ENCODE measurements at places on chromosomes 7 and 10. TPM values are rescaled to one million over a fixed set of nuclear protein-coding genes. Genes with fewer than 3 reads are reported as not detected.

DNA sequence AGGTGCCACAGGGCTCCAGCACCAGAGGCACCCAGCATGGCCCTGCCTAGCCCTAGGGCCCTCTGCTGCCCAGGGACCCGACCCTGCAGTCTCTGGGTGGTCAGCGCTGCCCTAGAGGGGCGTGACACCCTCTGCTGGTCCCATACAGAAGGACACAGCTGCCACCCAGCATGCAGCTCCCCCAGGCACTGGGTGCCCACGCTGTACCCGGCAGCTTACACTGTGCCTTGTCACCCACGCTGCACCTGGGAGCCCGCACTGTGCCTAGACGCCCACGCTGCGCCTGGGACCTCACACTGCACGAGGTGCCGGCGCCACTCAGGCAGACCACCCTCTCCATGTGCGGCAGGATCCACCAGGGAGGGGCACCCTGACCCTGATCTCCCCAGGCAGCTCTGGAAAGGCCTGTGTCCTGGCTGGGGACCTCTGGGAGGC is 55.2 kb downstream of the PWWP2B start:
- H3K36me3 ChIP-seq = no peaks in the 10 kb centered on the region
- no peaks in the 10 kb centered on the region for H3K27me3 ChIP-seq
- no peak for DNase-seq
- no peaks in the 10 kb centered on the region for H3K4me1 ChIP-seq
- H3K4me3 ChIP-seq = no peak overlapping the region

GRCh38 chr10:123642697-123643096 is 23.5 kb upstream of the GPR26 start:
- H3K36me3 ChIP-seq = no peaks in the 10 kb centered on the region
- no peak for DNase-seq
- no peak overlapping the region for H3K4me3 ChIP-seq
- no peak overlapping the region for H3K27ac ChIP-seq
- no peaks in the 10 kb centered on the region for H3K4me1 ChIP-seq
- H3K27me3 ChIP-seq = no peaks in the 10 kb centered on the region

DNA sequence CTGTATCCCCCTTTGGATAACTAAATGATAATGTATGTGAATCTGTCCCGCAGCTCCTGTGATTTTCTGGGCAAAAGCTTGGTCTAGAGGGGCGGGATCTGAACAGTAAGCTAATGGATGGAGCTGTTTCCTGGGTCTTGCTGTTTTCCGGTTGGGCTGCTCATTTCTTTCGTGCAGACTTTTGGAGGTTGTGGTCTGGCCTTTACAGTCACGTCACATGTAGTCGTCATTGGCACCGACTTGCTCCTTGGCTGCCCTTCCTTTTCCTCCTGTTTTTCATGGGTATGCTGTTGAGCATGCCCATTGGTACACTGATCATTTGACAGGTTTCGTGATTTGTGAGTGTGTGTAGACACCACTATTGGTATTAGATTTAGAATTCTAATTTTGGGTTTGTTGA is 2.0 kb downstream of the FBH1 start:
- peaks cover 14% of the 10 kb centered on the region for H3K4me1 ChIP-seq
- no peaks in the 10 kb centered on the region for H3K27me3 ChIP-seq
- H3K27ac ChIP-seq = no peak overlapping the region

Gene HOXA5
- total RNA-seq = 61.9 TPM

Gene VPS41
- total RNA-seq = 77.3 TPM
